ENCODE measurements at places on chromosomes 11 and 22.

GRCh38 chr11:72009156-72009555 lies 10.4 kb downstream of the IL18BP start:
- no peak for DNase-seq

- DNase-seq, result no peak
These were observed 3.0 kb upstream of the GTSE1 start for GRCh38 chr22:46293577-46294260.

- no peak for DNase-seq
These were observed 75.7 kb upstream of the E2F8 start for GRCh38 chr11:19316434-19316833.

GRCh38 chr11:45577752-45578151 lies 87.7 kb downstream of the CHST1 start:
- no peak for DNase-seq

Measured in T-helper 22 cell (primary cell).